ENCODE measurements at places on chromosomes 7 and 10.
A peak's percentile ranks its signal among the peaks of the same experiment; 100 is the strongest.

- DNase-seq = peak; percentile 2
Observed at GRCh38 chr10:63464402-63465292, 1.1 kb downstream of the JMJD1C start.

- no peak for DNase-seq
Observed at GRCh38 chr7:117767951-117768350, 105.3 kb downstream of the CTTNBP2 start.

DNA sequence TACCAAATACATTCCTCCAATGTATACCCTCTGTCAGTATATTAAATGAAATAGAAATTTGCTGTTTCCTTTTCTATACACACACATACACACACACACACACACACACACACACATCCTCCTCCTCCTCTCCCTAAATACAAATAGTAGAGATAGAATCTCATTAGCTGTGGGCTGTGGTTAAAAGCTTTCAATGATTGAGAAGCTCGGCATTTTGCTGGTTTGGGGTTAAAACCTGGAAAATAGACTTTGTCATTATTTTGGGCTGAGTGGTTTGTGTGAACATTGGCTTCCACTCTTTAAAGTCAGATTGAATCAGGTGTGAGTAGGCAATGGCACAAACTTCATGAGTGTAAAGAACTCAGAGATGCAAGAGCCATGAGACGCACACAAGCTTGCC lies 596.0 kb downstream of the XPNPEP1 start:
- no peak for DNase-seq

DNA sequence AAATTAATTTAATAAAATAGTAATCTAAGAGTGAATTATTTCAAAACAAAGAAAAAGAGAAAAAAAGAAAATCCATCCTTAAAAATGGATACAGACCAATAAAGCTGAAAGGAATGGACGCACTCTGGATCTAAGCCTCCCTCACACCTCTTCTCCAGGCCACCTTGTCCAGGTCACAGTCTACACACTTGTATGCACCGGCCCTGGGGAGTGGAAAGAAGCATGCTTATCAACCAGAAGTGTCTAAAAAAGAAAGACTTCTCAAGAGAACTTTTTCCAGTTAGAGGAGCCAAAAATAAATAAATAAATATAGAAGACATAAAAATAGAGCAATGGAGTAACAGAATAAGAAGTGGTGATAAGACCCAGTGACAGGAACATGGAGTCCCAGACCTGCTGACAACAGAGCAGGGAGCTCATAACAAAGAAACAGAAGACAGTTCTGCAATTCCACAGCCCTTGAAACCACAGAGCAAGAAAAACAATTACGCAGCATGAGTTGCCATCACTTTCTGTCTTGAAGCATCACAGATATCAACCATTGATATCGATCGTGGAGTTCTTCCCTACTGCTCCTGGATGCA lies 311.7 kb upstream of the NFE2L3 start:
- no peak for DNase-seq

DNA sequence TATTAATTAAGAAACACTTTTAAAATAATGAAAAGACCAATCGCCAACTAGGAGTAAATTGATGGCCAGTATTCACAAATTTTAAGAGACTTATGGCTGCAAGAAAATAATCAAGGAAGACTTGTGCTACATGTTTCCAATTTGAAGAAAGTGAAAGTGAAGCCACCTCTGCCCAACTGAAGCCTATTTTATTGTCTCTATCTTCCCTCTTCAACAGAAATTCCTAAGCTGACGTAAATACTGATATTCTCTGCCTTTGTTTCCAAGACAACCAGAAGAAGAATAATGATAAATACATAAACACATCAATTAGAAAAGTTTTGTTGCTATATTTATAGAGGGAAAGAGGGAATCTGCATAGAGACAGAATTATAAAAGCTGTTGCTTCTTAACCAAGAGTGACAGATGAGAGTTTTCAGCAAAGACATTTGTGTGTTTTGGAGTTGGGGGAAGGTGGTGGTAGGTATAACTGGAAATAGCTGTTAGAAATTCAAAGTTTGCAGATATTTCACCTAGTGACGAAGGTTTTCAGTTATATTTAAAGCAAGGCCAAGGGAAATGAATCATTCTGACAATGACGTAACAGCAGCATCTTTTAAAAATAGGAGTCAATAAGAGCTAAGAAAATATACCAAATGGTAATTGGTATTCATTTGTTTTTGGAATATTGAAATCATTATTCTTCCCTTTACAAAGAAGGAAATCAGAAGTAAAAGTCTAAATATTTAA lies 576.6 kb upstream of the SORCS1 start:
- DNase-seq = no peak

- DNase-seq = no peak
Observed at GRCh38 chr10:80471715-80472233, 17.7 kb downstream of the TSPAN14 start.

- DNase-seq = no peak
Observed at GRCh38 chr10:65342245-65342644, 1583.6 kb upstream of the LRRTM3 start.

GRCh38 chr10:89357096-89357495 lies 20.8 kb upstream of the IFIT1B start:
- DNase-seq = no peak

DNA sequence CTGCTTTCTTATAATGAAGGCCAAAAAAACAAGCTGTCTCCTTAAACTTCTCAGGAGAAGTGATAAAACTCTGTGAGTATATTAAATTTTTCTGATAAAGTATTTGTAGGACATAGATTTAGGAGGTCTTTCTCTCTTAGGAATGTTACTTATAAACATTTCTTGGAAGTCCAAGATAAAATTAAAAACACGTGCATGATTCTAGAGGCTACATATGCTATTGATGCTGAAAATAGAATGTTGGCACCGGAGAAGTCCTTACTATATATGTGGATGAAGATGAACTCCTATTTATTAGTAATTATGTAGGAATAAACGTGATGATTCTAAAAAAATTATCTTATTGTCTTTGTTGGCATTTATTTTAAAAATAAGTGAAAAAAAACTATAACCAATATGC lies 241.3 kb upstream of the LRRTM3 start:
- no peak for DNase-seq

GRCh38 chr10:68109331-68109730 lies at the start of gene MYPN:
TSS of gene MYPN (plus strand) at chr10:68109488. CDS start at chr10:68121439, 11,951 bp downstream.
- DNase-seq = no peak

DNA sequence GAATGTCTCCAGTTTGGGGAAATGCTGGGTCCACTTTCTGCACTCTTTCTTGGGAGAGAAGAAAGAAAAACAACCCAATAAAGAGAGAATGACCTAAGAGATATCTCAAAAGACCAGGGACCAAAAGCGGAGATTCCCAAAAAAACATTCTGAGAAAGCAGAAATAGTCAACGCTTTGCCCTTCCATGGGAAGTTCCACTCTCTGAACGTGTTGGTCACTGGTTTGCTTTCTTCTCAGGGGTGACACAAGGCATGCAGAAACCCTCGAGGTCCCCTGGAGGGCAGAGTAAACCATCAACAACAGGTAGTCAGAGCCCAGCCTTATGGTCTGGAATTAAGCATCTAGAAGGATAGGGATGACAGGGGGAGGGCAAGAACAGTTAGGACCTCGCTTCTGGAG lies 26.2 kb upstream of the AOAH start:
- no peak for DNase-seq

- no peak for DNase-seq
Observed at GRCh38 chr7:135924302-135924701, 52.9 kb downstream of the MTPN start.

DNA sequence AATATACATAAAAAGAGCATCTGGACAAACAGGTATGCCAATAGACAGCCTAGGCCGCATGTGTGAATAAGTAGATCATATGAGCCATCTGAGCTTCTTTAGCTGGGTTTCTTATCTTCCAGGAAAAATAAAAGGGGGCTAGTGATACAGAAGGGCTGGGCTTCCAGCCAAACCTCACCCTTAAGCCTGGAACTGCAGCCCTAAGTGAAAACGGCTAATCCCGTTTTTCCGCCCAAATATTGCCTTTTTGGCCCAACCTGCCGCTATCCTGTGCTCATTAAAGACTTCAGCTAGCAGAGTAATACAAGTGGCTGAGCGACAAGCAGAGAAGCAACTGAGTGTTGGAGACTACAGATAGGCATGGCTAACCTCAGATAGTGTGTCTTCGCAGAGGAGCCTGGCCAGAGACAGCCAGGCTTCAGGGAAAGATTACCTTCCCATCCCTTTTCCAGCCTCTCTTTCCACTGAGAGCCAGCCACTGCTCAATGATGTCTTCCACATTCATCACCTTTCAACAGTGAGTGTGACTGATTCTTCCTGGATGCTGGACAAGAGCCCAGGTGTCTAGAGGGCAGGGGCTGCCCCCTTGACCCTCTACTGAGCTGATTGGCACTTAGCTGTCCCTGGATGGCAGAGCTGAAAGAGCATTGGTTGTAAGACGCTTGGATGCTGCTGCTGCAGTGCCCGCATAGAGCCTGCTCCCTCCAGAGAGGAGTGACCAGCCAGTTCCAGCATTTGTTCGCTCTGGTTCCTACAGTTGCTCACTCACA lies 108.9 kb downstream of the ITGB8 start:
- DNase-seq = no peak

- DNase-seq = no peak
Observed at GRCh38 chr7:123324283-123324682, 124.5 kb upstream of the SLC13A1 start.

- DNase-seq = no peak
Observed at GRCh38 chr7:24922099-24922773, 57.7 kb downstream of the OSBPL3 start.

DNA sequence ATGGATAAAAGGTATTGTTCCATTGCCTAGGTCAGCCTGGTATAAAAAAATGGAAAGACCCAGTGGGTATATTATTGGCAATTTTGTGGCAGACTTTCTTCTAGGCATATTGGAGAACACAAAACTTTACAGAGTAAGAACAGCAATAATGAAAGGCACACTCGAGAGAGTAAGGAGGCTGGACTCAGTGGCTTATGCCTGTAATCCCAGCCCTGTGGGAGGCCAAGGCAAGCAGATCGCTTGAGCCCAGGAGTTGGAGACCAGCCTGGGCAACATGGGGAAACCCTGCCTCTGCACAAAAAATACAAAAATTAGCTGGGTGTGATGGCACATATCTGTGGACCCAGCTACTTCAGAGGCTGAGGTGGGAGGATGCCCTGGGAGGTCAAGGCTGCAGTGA lies 158.2 kb downstream of the FAM107B start:
- DNase-seq = no peak

DNA sequence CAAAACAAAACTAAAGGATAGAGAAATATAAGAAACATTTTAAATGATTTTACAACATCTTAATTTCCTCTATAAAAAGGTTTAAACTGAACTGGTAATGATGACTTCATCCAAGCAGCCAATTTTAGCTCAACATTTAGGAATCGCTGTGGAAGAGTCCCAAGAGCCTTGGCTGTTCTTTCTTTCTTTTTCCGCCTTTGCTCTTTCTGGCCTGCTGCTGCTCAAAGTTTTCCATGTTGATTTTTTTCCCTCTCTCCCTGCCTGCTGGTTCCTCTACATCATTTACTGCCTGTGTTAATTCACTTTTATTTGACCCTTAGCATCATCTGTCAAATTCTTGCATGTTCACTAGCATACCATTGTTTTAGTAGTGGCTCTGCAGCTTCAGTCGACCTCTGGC lies 146.9 kb downstream of the EVX1 start:
- no peak for DNase-seq

DNA sequence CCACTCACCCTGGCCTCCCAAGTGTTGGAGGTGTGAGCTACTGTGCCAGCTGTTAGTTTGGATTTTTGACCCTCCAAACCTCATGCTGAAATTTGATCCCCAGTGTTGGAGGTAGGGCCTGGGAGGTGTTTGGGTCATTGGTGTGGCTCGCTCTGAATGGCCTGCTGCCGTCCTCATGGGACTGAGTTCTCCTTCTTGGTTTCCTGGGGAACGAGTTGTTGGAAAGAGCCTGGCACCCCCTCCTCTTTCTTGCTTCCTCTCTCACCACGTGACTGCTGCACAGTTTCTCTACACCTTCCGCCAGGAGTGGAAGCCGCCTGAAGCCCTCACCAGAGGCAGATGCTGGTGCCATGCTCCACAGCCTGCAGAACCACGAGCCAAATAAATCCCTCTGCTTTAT lies 253.5 kb downstream of the PHTF2 start:
- no peak for DNase-seq

DNA sequence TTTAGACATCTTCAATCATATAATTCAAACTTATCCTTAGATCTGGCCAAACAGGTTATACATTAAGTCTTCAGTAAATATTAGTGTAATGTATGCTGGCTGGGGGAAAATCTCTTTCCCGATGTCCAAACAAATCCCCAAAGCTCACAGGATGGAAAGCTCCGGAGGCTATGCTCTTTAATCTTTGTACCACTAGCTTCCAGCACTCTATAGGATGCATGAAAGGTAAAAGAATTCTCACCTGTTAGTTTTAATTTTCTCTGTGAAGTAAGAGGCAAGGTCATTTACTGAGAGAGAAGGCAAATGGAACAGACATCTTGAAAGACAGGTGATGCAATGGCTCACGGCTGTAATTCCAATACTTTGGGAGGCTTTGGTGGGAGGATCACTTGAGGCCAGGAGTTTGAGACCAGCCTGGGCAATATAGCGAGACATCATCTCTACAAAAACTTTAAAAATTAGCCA lies 99.8 kb upstream of the KIF5B start:
- DNase-seq = no peak

DNA sequence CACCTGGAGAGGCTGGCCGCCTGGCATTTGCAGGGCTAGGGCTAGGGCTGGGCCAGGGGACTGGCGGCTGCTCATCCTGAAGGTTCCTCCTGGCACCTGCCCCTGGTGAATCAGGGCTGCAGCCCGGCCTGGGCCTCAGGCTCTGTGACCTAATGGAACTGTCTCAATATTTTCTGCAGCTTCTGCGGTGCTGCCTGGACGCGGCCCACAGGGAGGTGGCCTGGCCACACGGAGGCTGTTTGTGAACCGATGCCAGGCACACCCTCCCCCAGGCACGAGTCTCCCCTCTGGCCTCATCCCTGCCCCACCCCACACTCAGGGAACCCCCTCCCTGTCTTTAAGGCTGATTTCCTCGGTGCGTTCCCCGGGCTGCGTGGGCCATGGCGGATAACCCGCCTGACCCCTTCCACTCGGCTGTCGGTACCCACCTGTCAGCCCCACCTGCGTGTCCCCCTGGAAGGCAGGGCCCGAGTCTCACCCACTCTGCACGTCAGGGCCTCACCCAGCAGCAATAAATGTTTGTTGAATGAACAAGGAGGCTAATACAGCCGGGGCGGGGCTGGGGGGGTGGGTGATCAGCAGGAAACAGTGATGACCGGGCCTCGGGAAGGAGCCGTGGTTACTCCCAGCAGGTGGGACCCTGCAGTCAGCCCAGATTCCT lies 54.5 kb upstream of the DNAJB6 start:
- DNase-seq = no peak

- DNase-seq = no peak
Observed at GRCh38 chr10:107826171-107826570, 661.7 kb upstream of the SORCS1 start.

GRCh38 chr10:50347394-50347802 lies 96.1 kb upstream of the ASAH2 start:
- no peak for DNase-seq

DNA sequence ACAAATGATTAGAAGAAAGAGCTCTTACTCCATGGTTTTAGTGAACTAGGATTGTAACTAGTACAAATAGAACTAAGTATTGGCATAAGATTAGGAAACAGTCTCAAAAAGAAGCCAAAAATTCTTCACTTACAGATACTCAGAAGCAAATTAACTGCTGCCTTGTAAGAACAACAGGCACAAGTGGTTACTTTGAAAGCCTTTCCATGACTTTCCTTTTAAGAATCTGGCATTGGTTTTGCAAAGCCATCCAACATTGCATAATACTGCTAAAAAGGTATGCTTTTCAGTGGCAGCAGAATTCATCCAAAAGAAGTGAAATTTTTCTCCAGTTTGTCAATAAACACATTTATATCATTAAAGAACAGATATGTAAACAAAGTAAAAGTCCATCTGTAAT lies 126.8 kb upstream of the ODAD2 start:
- no peak for DNase-seq
